ENCODE measurements at places on chromosomes 7 and 10.

DNA sequence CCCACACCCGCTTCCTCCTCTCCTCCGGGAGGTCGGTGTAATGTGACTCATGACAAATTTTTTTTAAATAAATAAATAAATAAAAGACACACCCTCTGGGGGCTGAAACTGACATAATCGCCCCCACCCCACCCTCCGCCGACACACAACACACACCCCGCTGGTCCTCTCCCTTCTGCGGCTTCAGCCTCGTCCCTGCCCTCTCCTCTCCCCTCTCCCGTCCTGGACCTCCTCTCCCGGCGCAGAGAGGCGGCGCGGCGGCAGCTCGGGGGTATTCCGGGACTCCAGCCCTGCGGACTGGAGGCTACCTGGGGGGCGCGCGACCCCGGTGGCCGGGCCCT is 686 bp downstream of the ABI1 start:
- H3K27me3 ChIP-seq: peaks cover 5% of the 10 kb centered on the region
- H3K4me1 ChIP-seq: 0 out of 2 replicates have a peak, but pooled peaks cover 2% of the 10 kb centered on the region
- H3K36me3 ChIP-seq: no peaks in the 10 kb centered on the region
- peak; percentile 65 for DNase-seq
- H3K27ac ChIP-seq: peak overlapping the region; percentile 83

- DNase-seq: no peak
- no peak overlapping the region for H3K27ac ChIP-seq
- H3K4me3 ChIP-seq: no peak overlapping the region
- no peaks in the 10 kb centered on the region for H3K4me1 ChIP-seq
- no peaks in the 10 kb centered on the region for H3K36me3 ChIP-seq
These were observed 612.6 kb downstream of the AUTS2 start for GRCh38 chr7:70210936-70211310.

GRCh38 chr10:12512332-12513002 is 163.1 kb downstream of the CAMK1D start:
- no peaks in the 10 kb centered on the region for H3K27me3 ChIP-seq
- no peaks in the 10 kb centered on the region for H3K4me1 ChIP-seq
- H3K4me3 ChIP-seq: no peak overlapping the region
- no peaks in the 10 kb centered on the region for H3K36me3 ChIP-seq

DNA sequence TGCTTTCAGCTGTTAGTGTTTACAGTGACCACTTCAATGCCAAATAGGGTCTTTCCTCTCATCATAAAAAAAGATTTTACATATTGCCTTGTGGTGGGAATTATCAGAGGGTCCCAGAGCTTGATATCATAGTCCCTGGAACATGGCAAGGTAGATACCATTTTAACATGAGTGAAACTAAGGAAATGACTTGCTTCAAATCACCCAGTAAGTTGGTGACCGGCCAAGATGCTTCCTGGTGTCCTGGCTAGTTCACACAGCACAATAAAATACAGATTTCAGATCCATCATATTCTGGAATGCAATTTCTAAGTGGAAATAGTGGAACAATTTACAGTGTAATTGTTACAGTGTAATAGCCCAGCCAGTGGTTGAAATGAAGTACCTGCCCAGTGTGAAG is 36.6 kb downstream of the CNNM1 start:
- H3K27ac ChIP-seq: no peak overlapping the region
- no peaks in the 10 kb centered on the region for H3K36me3 ChIP-seq
- H3K27me3 ChIP-seq: no peaks in the 10 kb centered on the region
- H3K4me3 ChIP-seq: no peak overlapping the region

- DNase-seq: no peak
- no peaks in the 10 kb centered on the region for H3K36me3 ChIP-seq
- no peaks in the 10 kb centered on the region for H3K4me1 ChIP-seq
- H3K4me3 ChIP-seq: no peak overlapping the region
These were observed 24.5 kb upstream of the AGMO start for GRCh38 chr7:15586266-15586665.

GRCh38 chr7:48760528-48761265 is 163.7 kb upstream of the CDC14C start:
- no peaks in the 10 kb centered on the region for H3K4me1 ChIP-seq
- H3K27ac ChIP-seq: no peak overlapping the region
- DNase-seq: no peak
- no peaks in the 10 kb centered on the region for H3K27me3 ChIP-seq
- H3K4me3 ChIP-seq: no peak overlapping the region
- no peaks in the 10 kb centered on the region for H3K36me3 ChIP-seq

DNA sequence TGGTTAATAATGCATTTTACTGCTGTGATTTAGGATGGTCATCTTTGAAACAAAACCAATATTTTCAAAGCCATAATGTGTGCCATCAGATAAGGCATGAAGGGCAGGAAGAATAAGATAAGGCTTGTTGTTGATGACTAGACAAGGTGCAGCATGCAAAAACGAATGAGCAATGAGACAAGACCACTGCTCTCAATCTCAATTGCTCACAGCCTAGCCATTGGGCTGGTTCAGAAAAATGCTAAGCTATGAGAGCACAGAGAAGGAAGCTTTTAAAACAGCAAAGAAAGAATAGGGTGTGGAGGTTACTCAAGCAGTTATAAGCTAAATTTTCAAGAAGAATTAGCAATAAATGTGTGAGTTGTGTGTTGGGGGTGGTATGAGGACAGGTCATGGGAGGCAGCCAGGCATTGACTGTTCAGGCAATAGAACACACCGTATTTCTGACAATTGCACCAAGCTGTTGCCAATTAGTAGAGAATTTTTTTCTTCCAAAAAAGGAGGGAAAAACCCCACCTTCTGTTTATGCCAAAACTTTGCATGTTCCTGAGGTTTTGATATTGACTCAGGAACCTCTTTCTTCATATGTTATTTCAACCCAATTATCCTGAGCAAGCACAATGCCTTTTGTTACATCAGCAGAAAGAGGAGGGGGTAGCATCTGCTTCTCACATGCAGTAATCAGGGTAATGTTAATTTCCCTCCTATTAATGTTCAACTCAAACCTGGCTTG is 276.5 kb downstream of the HDAC9 start:
- no peaks in the 10 kb centered on the region for H3K36me3 ChIP-seq
- H3K4me3 ChIP-seq: no peak overlapping the region
- no peak for DNase-seq
- no peak overlapping the region for H3K27ac ChIP-seq

DNA sequence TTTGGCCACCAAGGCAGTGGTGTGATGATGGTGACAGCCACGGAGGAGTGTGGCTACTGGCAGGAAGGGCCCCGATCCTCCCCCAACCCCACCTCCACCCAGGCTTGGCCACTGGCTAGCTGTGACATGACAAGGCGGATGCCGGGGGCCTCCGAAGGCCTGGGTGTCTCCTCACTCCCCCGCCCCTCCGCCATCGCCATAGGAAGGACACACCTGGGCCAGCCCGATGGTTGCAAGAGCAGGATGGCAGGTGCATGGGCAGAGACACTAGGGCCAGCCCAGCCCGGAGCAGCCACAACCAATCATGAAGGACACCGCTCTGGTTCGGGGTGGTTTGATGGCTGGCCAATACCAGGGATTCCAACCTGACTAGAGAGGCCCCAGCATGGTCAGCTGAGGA is 81.0 kb downstream of the PTPRN2 start:
- H3K4me1 ChIP-seq: no peaks in the 10 kb centered on the region
- DNase-seq: no peak
- H3K36me3 ChIP-seq: no peaks in the 10 kb centered on the region
- no peak overlapping the region for H3K4me3 ChIP-seq
- H3K27ac ChIP-seq: no peak overlapping the region
- no peaks in the 10 kb centered on the region for H3K27me3 ChIP-seq

DNA sequence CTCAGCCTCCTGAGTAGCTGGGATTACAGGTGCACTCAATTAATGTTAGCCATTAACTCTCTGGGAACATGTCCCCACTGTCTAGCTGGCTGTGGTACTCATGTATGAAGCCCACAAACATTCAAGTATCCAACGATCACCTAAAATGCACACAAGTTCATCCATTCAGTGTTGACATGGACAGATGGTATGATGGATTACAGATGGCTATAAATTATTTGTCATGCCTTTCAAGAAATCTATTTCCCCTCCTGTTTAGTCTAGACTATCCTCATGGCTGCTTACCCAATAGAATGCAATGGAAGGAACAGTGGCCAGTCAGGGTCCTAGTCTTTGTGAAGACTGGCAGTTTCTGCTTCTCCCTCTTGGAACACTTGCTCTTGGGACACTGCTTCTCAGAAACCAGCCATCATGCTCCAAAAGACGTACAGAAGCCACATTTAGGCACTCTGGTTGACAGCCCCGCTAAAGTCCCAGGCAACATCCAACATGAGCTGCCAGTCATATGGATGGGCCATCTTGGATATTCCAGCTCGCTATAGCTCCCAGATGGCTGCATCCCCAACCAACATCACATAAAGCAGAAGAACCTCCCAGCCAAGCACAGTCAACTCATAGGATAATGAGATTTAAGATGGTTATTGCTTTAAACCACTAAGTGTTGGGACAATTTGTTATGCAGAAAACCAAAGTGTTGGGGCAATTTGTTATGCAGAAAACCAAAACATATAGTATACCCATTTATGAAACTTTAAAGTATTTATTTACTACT is 33.1 kb downstream of the MYL10 start:
- no peaks in the 10 kb centered on the region for H3K4me1 ChIP-seq
- peaks cover 26% of the 10 kb centered on the region for H3K27me3 ChIP-seq
- H3K36me3 ChIP-seq: no peaks in the 10 kb centered on the region
- H3K4me3 ChIP-seq: no peak overlapping the region

DNA sequence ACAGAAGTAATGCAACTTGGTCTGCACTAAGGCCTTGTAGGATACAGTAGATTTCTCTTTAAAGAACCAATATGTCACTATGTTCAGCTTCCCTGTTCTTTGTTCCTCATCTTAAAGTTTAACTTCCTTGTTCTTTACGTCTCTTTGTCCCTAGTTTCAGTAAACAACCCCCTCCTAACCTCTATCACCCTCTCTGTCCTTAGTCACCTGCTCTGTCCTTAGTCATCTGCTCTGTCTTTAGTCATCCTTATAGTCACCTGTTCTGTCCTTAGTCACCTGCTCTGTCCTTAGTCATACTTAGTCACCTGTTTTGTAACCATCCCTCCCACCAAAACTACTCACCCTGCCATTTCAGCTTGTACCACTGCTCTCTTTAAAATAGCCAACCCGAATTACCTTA is 144.6 kb upstream of the TMEM106B start:
- H3K27me3 ChIP-seq: no peaks in the 10 kb centered on the region
- no peaks in the 10 kb centered on the region for H3K36me3 ChIP-seq
- no peak overlapping the region for H3K27ac ChIP-seq
- H3K4me3 ChIP-seq: no peak overlapping the region
- H3K4me1 ChIP-seq: no peaks in the 10 kb centered on the region
- peak; percentile 21 for DNase-seq

GRCh38 chr10:89029785-89030437 is 39.3 kb downstream of the FAS start:
- H3K4me1 ChIP-seq: peaks cover 16% of the 10 kb centered on the region
- H3K27me3 ChIP-seq: no peaks in the 10 kb centered on the region
- H3K36me3 ChIP-seq: no peaks in the 10 kb centered on the region
- no peak overlapping the region for H3K27ac ChIP-seq
- no peak overlapping the region for H3K4me3 ChIP-seq

DNA sequence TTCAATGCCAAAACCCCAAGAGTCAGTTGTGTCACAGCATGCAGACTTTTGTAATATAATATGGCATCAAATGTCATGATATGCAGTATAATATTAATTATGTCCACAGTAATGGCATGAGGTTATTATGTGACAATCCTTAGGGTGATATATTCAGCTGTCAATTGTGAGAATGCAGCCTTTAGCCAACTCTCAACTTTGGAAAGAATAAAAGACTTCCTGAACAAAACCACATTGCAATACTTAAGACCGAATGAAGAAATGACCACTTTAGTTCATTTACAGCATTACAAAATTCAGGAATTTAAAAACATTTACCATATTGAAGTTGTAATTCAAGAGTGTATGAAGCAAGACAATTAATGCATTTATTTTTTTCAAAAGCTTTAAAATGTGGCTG is 45.4 kb downstream of the CPVL start:
- no peak for DNase-seq
- no peaks in the 10 kb centered on the region for H3K4me1 ChIP-seq
- no peak overlapping the region for H3K27ac ChIP-seq
- no peaks in the 10 kb centered on the region for H3K36me3 ChIP-seq
- H3K4me3 ChIP-seq: no peak overlapping the region

GRCh38 chr7:71453630-71454029 is 321.7 kb downstream of the GALNT17 start:
- no peak for DNase-seq
- no peak overlapping the region for H3K27ac ChIP-seq
- H3K27me3 ChIP-seq: no peaks in the 10 kb centered on the region
- H3K4me1 ChIP-seq: no peaks in the 10 kb centered on the region

- H3K4me3 ChIP-seq: no peak overlapping the region
- H3K36me3 ChIP-seq: no peaks in the 10 kb centered on the region
These were observed 228.5 kb downstream of the CDK14 start for GRCh38 chr7:90824386-90825307.

DNA sequence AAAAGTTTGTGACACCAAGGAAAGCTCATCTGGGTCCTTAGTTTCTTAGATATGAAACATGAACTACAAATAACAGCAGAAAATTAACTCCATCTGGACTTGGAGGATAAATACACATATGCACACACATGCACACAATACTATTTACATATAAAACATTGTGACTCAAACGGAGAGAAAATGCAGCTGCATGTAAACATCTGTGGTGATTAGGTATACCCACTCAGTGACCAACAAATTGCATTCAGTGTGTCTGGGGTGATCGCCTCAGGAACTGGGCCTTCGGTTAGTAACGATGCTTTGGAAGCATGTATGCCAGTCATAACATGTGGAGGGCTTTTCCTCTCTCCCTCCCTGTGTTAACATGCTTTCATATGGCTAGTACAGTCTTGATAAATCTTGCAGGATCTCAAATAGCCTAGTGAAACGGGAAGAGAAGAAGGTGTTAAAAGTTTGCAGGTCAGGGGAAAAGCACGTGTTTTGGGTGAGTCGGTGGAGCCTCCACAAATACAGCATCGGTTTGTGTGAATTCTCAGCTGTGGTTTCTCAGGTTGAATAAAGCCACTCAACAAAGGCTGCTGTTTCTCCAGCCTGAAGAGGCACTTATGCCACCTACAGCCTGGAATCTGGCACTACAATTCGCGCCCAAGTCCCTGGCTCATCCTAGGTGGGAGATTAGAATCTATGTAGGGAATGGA is 8.7 kb upstream of the GLRX3 start:
- peak; percentile 70 for DNase-seq
- H3K4me1 ChIP-seq: peaks cover 2% of the 10 kb centered on the region
- no peak overlapping the region for H3K4me3 ChIP-seq
- no peaks in the 10 kb centered on the region for H3K36me3 ChIP-seq
- H3K27ac ChIP-seq: no peak overlapping the region

GRCh38 chr10:113493882-113494301 is 59.0 kb upstream of the HABP2 start:
- no peaks in the 10 kb centered on the region for H3K4me1 ChIP-seq
- no peak for DNase-seq
- no peak overlapping the region for H3K27ac ChIP-seq
- H3K4me3 ChIP-seq: no peak overlapping the region
- no peaks in the 10 kb centered on the region for H3K27me3 ChIP-seq
- no peaks in the 10 kb centered on the region for H3K36me3 ChIP-seq

DNA sequence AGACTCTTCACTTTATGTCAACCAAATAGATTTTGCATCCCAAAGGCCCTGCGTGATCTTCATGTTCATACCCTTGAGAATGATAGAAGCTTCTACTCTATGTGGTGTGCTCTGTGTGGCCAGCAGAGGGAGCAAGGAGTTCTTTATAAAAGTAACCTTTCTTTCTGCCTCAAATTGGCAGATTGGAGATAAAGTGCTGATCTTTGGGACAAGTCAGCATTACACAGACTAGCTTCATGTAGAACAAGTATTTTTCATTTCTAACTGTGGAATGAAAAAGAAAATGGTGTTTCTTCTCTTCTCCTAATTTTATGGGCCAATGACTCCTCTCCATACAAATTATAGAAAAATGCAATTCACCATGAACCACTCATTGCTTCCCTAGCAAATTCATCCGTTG is 1214.1 kb downstream of the SORCS1 start:
- H3K27ac ChIP-seq: no peak overlapping the region
- no peaks in the 10 kb centered on the region for H3K27me3 ChIP-seq
- DNase-seq: peak; percentile 34
- no peak overlapping the region for H3K4me3 ChIP-seq
- no peaks in the 10 kb centered on the region for H3K4me1 ChIP-seq
- H3K36me3 ChIP-seq: no peaks in the 10 kb centered on the region
